ENCODE measurements at places on chromosomes 11 and 22.

DNA sequence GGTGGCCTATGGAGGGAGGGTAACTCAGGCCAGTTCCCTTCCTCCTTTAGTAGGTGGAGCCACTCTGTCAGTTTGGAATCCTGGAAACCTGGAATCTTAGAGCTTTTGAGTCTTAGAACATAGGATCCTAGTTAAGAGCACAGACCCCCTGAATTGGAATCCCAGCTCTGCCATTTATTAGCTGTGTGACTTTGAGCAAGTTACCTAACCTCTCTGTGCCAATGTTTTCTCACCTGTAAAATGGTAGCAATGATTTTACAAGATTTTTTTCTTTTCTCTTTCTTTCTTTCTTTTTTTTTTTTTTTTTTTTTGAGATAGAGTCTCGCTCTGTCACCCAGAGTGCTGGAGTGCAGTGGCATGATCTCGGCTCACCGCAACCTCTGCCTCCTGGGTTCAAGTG, 17.1 kb upstream of the CACNA1I start:
- no peak for DNase-seq

GRCh38 chr11:134072844-134073243, 4.0 kb downstream of the JAM3 start:
- DNase-seq: no peak

DNA sequence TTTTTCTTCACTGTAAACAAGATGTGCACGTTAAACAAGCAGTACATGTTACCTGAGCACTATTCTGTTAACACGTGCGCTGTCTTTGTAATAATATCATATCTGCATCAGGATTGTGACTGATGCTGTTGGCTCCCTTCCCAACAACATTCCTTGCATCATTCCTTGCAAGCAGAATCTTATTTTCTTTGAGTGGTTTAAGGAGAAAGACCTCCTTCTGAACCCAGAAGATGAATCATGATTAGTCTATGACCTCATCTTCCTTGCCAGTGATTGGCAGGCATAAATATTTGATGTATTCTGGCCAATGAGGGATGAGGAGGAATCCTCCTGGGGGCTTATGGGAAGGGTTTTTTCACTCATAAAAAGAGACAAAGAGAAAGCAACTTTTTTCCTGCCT, 46.2 kb downstream of the C11orf71 start:
- DNase-seq: no peak

- no peak for DNase-seq
These were observed 53.2 kb downstream of the MN1 start for GRCh38 chr22:27748349-27748748.

GRCh38 chr11:81899156-81899555, 834.5 kb downstream of the FAM181B start:
- no peak for DNase-seq

- no peak for DNase-seq
These were observed 148.7 kb upstream of the B3GAT1 start for GRCh38 chr11:134560566-134561330.

DNA sequence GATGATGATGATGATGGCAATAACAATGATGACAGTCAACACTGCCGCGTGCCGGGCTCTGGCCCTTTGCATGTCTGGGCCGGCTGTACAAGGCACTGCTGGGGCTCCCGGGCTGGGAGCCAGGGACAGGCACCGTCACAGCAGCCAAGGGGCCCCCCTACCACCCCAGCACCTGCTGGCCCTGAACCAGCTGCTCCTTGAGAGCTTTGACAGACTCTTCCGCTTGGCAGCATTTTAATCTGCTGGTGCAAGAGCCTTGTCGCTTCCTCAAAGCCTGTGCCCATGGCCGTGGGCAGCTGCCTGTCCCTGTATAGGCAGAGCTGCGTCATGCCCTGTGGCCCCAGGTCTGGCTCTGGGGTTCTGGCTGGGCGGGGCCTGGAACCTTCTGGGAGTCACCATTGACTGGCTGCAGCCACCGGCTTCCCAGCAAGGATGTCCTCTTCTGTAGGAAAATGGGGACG, 12.9 kb upstream of the MUC6 start:
- no peak for DNase-seq

- no peak for DNase-seq
These were observed 29.3 kb downstream of the CLPB start for GRCh38 chr11:72405009-72405408.

GRCh38 chr11:65204143-65204542, 22.4 kb downstream of the CAPN1 start:
- no peak for DNase-seq

DNA sequence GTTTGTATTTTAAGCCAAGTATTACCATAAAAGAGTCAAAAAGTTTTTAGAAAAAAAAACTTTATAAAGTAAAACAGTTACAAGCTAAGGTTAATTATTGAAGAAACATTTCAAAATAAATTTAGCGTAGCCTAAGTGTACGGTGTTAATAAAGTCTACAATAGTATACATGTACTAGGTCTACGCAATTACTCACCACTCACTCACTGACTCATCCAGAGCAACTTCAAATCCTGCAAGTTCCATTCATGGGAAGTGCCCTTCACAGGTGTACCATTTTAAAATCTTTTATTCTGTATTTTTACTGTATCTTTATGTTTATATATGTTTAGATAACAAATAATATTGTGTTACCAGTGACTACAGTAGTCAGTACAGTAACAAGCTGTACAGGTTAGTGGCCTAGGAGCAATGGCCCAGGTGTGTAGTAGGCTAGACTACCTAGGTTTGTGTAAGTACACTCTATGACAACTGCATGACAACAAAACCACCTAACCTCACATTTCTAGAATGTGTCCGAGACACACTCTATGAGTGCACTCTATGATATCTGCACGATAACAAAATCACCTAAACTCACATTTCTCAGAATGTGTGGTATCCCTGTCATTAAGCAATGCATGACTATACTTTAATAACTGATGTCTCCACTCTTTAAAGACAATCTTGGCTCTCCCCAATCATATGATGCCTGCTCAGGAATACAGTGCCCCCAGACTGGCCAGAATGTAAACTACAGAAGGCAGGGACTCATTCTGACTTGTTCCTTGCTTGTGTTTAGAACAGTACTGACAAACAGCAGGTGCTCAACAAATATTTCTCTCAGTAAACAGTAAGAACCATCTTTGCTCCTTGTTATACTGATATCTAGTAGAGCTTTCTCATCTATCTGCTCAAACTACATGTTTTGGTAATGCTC, 21.2 kb downstream of the KMT5B start:
- DNase-seq: no peak
